ENCODE measurements at places on chromosomes 5 and 9. TPM values are rescaled to one million over a fixed set of nuclear protein-coding genes. Genes with fewer than 3 reads are reported as not detected.

- no peak for DNase-seq
- no peaks in the 10 kb centered on the region for H3K4me1 ChIP-seq
- H3K27me3 ChIP-seq, result no peaks in the 10 kb centered on the region
- peak overlapping the region; percentile 80 for H3K27ac ChIP-seq
- H3K36me3 ChIP-seq, result no peaks in the 10 kb centered on the region
Measured at GRCh38 chr9:84374013-84374412, 33.5 kb upstream of the SLC28A3 start.

DNA sequence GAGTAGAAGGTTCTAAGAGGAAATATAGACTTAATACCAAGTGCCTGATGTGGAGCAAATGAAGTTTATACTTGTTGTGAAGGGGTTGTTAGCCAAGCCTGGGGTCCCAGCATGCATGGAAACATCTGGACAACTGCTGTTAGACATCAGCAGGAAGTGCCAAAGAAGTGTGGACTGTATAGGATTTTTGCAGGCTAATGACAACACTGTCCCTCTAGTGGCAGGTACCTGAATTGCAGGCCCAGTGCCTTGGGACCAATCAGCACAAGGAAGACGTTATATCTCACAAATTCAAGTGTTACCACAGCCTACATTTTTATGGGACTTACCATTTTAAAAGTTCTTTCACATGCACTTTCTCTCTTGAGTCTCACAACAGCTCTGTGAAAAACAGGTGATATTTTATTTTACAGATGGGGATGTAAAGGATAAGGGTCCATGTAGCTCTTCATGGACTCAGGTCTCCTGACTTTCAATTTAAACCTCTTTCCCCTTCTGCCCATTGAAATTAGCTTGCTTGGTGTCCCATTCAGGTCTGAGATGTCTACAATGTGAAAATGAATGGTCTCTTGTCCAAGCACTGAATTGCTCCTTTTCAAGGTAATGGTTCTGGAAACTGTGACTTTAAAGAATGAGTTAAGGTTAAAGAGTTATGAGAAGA is 89.0 kb upstream of the MAP1B start:
- no peak overlapping the region for H3K4me3 ChIP-seq
- H3K27me3 ChIP-seq, result no peaks in the 10 kb centered on the region
- H3K4me1 ChIP-seq, result no peaks in the 10 kb centered on the region

- no peak for DNase-seq
- H3K36me3 ChIP-seq, result no peaks in the 10 kb centered on the region
Measured at GRCh38 chr9:98774746-98775145, 21.6 kb downstream of the ANKS6 start.

The ACER2 gene
- 11.0 TPM for total RNA-seq

DNA sequence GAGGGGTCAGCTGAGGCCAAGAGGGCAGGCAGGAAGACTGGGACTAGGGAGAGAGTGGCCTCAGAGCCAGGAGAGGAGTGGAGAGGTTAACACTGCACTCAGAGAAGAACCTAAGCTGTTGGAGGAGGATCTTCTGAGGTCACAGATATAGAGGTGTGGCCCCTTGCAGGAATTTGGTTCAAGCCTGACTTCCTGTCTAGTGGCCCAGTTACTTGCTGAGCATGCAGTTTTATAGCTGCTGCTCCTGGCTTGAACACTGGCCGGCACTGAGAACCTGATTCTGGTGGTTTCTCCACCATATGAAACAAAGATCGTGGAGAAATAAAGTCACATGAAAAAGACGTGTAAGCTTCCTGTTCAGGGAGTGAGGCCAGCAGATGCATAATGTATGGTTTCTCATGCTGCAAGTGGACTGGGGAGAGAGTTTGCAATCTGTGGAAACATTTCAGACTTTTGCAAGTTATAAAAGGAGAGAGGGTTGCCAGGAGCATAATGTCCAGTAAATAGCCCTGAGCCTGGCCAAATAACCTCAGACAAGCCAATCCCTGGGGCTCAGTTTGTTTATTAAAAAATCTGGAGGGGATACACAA is 82.6 kb downstream of the GALNT10 start:
- H3K36me3 ChIP-seq, result no peaks in the 10 kb centered on the region
- H3K27ac ChIP-seq, result peak overlapping the region; percentile 68
- H3K4me1 ChIP-seq, result peaks cover 7% of the 10 kb centered on the region
- H3K4me3 ChIP-seq, result no peak overlapping the region

- H3K27ac ChIP-seq, result peak overlapping the region; percentile 66
- no peaks in the 10 kb centered on the region for H3K4me1 ChIP-seq
- DNase-seq, result no peak
- no peaks in the 10 kb centered on the region for H3K27me3 ChIP-seq
- no peaks in the 10 kb centered on the region for H3K36me3 ChIP-seq
- H3K4me3 ChIP-seq, result no peak overlapping the region
Measured at GRCh38 chr9:113808391-113809358, 67.4 kb upstream of the ZNF618 start.

DNA sequence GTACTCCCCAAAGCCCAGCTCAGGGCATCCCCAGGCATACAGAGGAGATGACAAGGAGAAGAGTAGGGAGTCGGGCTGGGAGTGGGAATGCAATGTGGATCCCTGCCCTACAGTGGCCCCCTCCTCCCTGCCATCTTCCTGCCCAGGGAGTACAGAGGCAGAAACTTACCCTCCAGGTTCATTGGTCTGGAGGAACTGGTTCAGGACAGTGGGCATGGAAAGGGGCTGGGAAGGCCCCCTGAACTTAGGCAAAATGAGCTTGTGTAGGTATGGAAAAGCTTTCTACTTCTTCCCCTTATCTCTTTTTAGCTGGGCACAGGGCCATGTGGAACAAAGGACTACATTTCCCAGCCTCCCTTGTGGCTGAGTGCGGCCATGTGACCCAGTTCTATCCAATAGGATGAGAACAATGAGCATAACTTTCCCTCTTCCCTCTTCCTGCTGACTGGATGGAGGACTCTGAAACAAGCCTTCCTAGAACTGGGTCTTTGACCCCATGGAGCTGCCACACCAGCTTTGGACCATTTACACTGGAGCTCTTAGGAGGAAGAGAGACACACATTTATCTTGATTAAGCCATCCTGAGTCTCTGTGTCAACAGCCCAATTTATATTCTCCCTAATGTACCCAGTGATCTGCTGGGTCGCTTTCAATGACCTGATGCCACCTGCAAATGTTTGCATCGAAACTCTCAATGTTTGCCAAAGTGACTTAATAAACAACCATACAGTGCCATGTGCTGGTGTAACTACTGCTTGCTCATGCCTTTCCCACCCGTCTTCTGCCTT is 25.0 kb upstream of the HMCN2 start:
- no peak overlapping the region for H3K27ac ChIP-seq
- no peaks in the 10 kb centered on the region for H3K4me1 ChIP-seq
- H3K27me3 ChIP-seq, result no peaks in the 10 kb centered on the region
- no peak overlapping the region for H3K4me3 ChIP-seq

The PHF2 gene
- total RNA-seq, result 26.9 TPM

The DNAH5 gene
- total RNA-seq, result 3.8 TPM

DNA sequence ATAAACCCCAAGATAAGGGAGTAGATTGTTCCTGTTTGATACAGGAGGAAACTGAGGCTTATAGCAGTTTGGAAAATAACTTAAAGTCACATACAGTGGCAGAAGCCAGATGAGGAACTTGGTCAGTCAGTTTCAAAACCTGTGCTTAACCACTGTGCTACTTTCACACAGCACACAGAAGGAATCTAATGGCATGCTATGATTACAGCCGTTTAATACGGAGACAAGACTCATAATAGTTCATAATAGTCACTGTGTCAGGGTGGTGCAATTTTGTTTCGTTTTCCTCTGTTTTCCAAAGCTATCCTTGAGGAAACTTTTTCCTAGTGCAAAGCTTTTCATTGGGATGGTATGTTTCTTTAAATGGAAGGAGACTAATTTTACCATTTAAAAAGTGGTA is 112.3 kb downstream of the GCNT1 start:
- no peak for DNase-seq
- H3K27me3 ChIP-seq, result no peaks in the 10 kb centered on the region
- no peak overlapping the region for H3K27ac ChIP-seq

- no peaks in the 10 kb centered on the region for H3K4me1 ChIP-seq
- H3K27ac ChIP-seq, result no peak overlapping the region
- no peak for DNase-seq
- H3K27me3 ChIP-seq, result no peaks in the 10 kb centered on the region
- no peak overlapping the region for H3K4me3 ChIP-seq
Measured at GRCh38 chr5:121640298-121640697, 211.4 kb upstream of the FTMT start.

GRCh38 chr9:2015581-2016407 is 647 bp downstream of the SMARCA2 start:
- no peaks in the 10 kb centered on the region for H3K27me3 ChIP-seq
- H3K36me3 ChIP-seq, result no peaks in the 10 kb centered on the region
- H3K4me1 ChIP-seq, result no peaks in the 10 kb centered on the region
- DNase-seq, result peak; percentile 48
- peak overlapping the region; percentile 86 for H3K4me3 ChIP-seq

The MEIKIN gene
- total RNA-seq, result not detected

The AQP3 gene
- 45.1 TPM for total RNA-seq

DNA sequence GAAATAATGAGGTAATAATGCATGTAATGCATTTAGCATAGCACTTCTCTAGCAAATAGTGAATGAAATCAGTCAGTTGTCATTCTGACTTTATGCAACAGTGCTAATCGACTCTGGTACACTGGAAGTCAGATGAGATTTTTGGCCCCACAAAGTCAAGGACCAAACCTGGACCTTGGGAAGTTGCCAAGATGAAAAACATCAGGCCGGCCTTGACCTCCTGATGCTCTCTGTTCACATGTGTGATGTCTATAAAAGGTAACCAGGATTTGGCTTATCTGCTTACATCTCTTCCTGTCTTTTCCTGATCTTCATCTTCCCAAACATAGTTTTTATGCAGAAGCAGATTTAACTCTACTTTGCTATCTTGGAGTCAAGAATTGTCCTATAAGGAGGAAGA is 39.5 kb downstream of the SLC22A5 start:
- peak overlapping the region; percentile 46 for H3K27ac ChIP-seq
- no peak for DNase-seq
- H3K4me1 ChIP-seq, result peaks cover 10% of the 10 kb centered on the region
- H3K4me3 ChIP-seq, result no peak overlapping the region
- no peaks in the 10 kb centered on the region for H3K27me3 ChIP-seq

DNA sequence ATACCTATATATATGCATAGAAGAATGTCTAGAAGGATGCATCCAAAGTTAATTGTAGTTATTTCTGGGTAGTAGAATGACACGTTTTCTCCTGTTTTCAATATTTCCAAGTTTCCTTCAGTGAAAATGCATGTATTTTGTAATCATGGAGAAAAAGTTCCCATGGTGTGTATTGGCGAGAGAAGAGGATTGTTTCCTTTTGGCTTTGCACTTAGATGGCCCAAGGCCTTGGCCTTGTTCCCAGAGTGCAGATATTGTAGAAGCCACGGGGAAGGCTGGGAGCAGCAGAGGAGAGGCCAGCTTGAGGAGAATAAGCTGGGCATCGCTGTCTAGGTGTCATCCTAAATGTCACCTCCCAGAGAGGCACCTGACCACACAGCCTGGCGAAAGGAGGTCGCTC is 44.0 kb downstream of the IRF1 start:
- H3K27me3 ChIP-seq, result no peaks in the 10 kb centered on the region
- DNase-seq, result no peak
- peak overlapping the region; percentile 82 for H3K27ac ChIP-seq

The ADGRV1 gene
- 0.32 TPM for total RNA-seq

- peak overlapping the region; percentile 90 for H3K4me3 ChIP-seq
- DNase-seq, result no peak
- H3K36me3 ChIP-seq, result no peaks in the 10 kb centered on the region
Measured at GRCh38 chr5:55993013-55993412, 1.8 kb downstream of the IL6ST start.

DNA sequence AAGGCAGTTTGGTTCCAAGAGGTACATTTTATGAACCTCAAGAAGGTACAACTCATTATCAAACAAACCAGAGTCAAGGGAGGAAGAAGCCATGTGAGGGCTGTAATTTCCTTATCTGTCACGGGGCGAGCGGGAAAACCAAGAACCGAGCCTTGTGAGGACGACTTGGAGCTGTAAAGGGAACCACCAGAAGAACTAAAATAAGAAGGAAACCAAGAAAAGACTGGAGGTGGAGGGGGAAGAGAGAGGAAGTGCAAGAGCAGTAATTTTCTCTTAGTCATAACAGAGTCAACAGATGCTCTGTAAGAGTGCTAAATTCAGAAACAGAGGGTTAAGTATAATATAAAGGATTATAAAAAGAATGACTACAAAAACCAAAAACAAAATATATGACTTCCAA is 127.1 kb downstream of the DIRAS2 start:
- H3K36me3 ChIP-seq, result no peaks in the 10 kb centered on the region
- no peaks in the 10 kb centered on the region for H3K27me3 ChIP-seq
- H3K27ac ChIP-seq, result no peak overlapping the region
- no peak for DNase-seq
- H3K4me3 ChIP-seq, result no peak overlapping the region

DNA sequence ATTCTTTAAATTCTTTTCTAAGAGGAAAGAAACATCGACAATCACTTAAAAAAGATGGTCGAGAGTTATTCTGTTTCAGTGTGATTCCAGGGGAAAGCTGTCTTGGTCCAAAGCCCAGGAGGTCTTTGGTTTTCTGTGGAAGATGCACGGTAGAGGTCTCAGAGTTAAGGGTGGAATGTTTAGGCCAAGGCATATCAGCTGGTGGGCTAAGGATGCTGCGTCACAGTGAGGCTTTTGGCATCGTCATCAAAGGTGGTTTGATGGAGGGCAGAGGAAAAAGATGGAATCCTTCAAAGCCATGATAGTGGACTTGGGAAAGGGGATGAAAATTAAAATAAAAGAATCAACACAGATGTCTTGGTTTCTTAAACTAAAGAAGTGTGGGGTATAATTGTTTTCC is 137.3 kb upstream of the ANKH start:
- no peaks in the 10 kb centered on the region for H3K27me3 ChIP-seq
- no peak for DNase-seq
- H3K36me3 ChIP-seq, result no peaks in the 10 kb centered on the region
- H3K4me1 ChIP-seq, result peaks cover 6% of the 10 kb centered on the region
- peak overlapping the region; percentile 82 for H3K27ac ChIP-seq

- no peak overlapping the region for H3K4me3 ChIP-seq
- no peaks in the 10 kb centered on the region for H3K27me3 ChIP-seq
- no peaks in the 10 kb centered on the region for H3K4me1 ChIP-seq
Measured at GRCh38 chr9:16928179-16928945, 57.9 kb upstream of the BNC2 start.

DNA sequence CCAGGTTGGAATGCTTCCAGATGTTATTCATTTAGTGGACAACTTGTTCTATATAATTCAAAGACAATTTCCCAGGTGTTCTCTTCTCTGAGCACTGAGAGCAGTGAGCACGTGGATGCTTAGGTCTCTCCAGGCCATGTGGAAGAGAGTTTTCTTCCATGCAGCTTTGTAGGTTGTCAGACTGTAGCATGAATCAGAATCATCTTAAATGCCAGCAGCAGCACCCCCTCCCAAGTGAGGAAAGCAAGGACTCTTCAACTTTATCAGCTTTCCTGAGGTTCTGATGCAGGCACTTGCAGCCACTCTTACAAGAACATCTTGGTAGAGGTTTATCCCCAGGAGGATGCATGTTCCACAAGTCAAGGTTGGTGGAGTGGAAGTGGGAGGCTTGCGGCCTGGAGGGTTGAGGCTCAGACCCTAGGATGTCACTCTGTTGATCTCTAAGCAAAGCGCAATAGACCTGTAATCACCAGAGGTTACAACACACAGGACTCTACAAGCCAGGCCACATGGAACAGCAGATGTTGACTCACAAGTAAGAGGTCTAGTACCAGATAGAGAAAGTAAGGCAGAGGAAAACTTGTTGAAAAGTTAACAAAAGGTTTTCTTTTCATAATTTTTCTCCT is 47.7 kb downstream of the UGCG start:
- no peak for DNase-seq
- no peak overlapping the region for H3K4me3 ChIP-seq
- H3K4me1 ChIP-seq, result no peaks in the 10 kb centered on the region
- H3K36me3 ChIP-seq, result no peaks in the 10 kb centered on the region
- H3K27me3 ChIP-seq, result no peaks in the 10 kb centered on the region

Measured in breast epithelium (tissue), 4 donors.